ENCODE measurements at places on chromosomes 1 and 21.

DNA sequence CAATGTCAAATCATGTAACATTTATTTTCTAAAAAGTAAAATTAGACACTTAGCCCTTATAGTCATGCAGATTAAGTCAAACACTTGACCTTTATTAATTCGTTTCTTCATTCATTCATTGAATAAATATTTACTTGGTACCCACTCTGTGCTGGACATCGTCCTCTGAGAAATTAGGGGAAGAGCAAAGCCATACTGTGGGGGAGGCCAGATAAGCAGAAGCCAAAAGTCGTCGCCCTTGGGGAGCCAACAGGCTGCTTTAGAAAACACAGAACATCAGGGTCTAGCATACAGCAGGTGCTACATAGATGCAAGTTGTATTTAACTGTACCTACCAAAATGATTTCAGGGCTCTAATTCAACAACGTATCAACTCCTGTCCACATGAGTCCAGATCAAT is 66.1 kb upstream of the PROX1 start:
- DNase-seq, result no peak

GRCh38 chr1:47992720-47993415 is 4.3 kb downstream of the TRABD2B start:
- DNase-seq, result peak; percentile 23

- DNase-seq, result no peak
These were observed 172.3 kb downstream of the SIPA1L2 start for GRCh38 chr1:232457595-232457994.

- no peak for DNase-seq
These were observed 4.3 kb downstream of the KRTAP20-3 start for GRCh38 chr21:30646904-30647414.

GRCh38 chr21:14923468-14923867 is 141.3 kb downstream of the NRIP1 start:
- DNase-seq, result peak; percentile 37

GRCh38 chr1:29176576-29176975 is 5.1 kb downstream of the SRSF4 start:
- peak; percentile 49 for DNase-seq

- no peak for DNase-seq
These were observed 12.0 kb upstream of the PRDM15 start for GRCh38 chr21:41891132-41891531.

- DNase-seq, result no peak
These were observed 6.8 kb downstream of the SLC25A24 start for GRCh38 chr1:108193333-108193732.

DNA sequence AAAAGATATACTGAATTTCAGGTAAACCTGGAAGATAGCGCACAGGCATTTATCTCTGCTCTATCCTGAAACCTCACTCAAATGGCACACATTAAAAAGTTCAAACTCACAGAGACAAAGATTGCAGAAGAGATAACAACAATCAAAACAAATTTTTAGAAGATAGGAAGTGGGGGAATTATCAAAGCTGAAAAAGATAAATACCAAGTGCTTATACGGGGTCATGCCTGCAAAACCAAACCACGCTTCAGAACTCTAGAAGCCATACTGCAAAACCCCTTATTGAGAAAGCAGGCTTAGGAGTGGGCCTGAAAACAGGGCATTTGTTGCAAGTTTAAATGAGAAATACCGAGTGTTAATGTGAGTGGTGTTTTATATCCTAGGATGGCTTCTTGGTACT is 76.8 kb downstream of the BARHL2 start:
- DNase-seq, result no peak

- no peak for DNase-seq
These were observed 38.9 kb upstream of the IVNS1ABP start for GRCh38 chr1:185355947-185356346.

DNA sequence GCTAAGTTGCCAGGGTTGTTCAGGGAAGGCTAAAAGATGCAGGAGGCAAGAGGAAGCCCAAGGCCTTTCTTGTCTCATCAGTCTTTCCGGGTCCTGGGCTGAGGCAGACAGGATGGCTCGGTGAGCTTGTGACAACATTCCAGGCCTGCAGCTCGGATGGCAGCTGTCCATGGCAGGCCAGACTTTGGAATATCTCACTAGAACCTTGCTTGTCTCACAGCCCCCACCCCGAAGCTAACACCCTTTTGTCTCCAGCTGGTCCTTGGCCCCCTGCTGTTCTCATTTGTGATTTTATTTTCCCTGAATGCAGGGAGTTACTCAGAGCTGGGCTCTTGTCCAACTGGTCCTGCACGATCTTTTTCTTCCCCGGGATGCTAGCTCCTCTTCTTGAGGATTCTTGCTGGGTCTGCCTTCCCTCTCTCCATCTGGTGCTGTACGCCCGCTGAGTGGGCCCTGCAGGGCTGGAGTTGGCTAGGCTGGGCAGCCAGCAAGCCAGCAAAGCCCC is 477.2 kb upstream of the CAMK1G start:
- DNase-seq, result peak; percentile 31

- DNase-seq, result peak; percentile 67
These were observed 134.7 kb downstream of the TGFBR3 start for GRCh38 chr1:91751275-91751674.

DNA sequence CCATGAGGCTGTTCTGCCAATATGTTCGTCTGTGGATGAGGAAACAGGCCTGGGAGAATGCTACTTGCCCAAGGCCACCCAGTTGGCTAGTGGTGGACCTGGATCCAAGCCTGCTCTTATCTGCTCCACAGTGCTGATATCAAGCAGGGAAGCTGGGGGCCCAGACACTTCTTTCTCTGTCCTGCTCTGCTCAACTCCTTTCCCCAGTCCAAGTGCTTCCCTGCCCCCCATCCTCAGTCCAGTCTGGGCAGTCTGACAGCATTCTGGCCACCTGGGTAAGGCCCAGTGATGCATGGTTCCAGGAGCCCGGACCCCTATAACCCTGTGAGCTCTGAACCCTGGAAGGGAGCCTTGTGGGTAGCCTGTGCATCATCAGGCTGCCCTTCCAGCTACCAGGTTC is 4.2 kb upstream of the PAQR7 start:
- DNase-seq, result no peak

DNA sequence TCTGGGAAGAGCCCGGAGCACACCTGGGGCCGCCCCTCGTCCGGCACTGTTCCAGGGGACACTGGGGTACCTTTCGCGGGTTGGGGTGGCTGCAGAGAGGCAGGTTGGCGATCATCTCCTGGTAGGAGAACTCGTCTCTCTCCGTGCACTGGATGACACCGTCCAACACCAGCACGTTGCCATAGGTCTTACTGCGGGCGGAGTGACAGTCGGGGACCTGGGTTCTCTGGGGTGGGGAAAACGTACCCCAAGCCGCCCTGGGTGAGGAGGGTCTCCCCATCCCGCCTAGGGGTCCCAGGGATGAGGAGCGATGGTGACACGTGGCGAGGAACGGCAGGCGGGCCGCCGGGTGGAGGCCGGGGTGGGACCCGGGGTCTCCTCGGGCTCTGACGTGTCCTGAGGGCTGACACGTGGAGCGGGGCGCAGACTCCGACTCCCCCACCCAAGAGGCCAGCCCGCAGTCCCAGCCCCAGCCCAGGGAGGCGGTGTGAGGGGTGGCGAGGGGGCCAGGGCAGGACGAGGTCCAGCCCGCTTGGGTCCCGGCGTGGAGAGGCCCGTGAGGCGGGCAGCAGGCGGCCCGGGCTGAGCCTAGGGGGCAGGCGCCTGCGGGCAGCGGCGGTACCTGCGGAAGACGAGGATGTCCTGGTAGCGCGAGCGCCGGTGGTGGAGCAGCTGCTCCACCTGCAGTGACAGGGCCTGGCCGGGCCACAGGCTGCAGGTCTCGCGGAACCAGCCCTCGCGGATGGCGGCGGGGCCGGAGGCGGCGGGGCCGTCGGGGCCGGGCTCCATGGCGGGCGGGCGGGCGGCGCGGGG is 457 bp downstream of the SRM start:
- peak; percentile 54 for DNase-seq

DNA sequence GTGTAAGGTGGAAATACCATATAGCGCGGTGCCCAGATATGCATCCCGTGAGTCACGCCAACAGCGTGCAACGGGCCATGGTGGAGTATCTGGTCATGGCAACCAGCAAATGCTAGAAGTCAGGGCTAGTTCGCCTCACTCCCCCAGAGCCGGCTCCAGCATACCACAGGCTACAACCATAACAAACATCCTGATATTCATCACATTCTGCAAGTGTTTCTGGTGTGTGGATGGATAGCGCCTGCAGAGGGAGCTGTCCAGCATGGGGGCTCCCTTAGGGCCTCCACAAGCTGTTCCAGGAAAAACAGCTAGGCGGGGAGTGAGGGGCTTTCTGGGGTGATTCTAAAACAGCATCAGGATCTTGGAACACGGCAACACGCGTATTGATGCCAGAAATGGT is 6.8 kb downstream of the C1orf198 start:
- DNase-seq, result no peak

DNA sequence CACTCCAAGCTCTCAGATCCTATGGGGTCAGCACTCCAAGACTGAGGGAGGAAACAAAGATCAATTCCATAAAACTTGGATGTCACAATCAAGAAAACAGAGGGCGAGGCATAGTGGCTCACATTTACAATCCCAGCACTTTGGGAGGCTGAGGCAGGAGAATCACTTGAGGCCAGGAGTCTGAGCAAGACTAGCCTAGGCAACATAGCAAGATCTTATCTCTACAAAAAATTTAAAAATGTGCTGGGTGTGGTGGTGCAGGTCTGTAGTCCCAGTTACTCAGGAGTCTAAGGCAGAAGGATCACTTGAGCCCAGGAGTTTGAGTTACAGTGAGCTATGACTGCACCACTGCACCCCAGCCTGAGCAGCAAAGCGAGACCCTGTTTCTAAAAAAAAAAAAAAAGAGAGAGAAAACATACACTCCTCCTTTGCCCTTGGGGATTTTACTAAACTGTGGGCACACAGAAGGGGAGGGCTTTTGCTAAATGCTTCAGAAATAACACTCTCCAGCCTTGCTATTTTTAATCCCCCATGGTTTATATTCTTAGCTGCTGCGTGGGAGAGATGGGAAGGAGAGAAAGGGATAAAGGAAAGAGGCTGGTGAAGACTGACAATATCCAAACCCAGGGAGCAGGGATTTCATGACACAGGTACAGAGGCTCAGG is 18.1 kb downstream of the ARHGEF2 start:
- DNase-seq, result no peak

GRCh38 chr1:56436296-56436695 is 143.1 kb downstream of the PLPP3 start:
- no peak for DNase-seq

- peak; percentile 38 for DNase-seq
These were observed 55.6 kb downstream of the ZNF281 start for GRCh38 chr1:200354243-200354642.

DNA sequence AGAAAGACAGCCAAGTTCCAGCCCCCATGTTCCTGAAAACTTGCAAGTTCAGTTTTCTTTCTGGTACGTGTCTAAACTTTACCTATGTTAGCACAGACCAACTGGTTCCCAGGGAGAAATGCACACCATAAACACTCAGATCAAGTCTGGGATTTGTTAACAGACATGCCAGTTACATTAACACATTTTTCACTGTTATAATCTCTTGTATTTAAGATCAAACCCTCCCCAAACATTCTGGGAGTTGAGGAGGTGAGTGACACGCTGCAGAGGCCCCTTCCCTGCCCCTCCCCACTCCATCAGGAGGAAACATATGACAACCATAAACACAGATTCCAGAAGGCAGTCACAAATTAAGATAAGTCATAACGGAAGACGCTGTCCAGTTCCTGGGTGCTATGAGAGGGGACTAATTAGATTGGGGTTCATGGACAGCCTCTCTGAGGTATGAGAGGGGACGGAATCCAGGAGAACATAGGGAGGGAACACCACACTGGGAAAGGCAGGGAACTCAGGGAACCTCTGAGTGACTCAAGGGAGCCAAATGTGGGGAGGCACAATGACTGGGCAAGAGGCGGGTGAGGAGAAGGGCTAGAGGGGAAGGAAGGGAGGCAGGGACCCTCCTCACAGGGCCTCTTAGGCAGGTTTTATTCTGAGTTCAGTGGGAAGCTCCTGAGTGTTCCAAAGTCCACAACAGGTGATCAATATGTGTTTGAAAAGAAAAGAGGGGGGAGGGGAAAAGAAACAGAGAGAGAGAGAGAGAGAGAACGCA is 25.0 kb downstream of the DUSP10 start:
- DNase-seq, result no peak

DNA sequence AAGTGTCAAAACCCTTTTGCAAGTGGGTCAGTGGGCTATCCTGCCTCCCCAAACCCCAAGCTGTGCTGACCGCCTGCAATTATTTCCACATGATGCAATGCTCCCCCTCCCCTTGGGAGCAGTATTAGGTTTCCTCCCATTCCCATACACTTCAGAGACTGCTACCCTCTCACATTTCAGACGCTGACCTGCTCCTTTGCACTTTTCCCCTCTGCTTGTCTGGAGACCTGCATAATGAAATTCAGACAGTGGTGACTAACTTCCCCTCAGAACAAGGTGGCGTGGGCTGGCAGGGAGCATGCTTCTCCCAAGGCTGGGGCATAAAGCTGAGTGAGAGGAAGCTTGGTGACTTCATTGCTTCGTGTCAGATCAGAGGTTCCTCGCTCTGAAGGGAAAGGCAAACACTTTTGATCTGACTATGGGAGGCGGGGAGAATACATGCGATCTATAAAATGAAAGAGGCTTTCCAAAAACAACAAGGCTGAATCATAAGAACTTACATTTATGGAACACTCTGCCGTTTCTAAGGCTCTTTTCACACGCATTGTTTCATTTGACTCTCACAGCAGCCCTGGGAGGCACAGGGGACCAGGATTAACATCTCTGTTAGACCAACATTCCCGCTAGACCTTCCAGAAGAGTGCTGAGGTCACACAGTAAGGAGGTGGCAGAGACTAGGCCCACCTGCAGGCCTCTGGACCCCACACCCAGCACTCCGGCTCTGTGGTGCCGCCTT is 27.5 kb upstream of the ROR1 start:
- peak; percentile 59 for DNase-seq

DNA sequence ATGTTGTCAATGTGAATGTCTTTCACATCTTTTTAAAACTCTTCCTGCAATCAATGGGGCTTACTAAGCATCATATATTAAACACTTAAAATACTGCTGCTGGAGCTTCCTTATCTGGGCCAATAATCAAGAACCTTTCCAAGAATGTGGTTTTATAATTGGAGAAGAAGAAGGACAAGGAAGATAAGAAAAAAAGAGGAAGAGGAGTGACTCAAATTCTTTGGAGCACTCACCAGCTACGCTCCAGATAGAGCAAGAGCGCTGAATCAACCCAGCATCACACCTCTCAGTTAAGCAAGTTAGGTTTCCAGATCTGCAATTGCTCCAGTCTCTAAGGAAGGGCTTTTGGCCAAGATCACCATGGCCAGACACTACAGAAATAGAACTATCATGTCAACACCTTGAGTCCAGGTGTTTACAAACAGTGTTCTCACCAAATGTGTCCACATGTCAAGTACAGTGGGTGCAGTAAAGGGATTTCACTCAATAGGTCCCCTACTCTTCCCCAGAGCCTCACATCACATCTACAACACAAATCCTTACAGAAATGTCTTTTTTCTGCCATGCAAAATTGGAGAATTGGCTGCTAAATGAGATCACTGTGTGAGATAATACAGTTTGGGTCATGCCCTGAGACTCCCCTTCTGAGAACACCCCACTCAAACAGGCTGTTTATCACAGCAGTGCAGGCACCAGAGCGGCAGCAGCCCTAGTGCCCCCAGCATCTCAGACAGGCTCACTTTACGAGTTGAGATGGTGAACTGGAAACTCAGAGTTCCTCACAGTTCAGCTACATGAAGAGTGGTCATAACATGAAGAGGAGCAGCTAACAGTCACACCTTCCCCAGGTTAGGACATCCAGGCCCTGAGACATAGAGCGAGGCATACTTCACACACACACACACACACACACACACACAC is 1.7 kb upstream of the SPRR2B start:
- no peak for DNase-seq

Measured in GM03348 (cell line).